ENCODE measurements at places on chromosomes 7 and 10.
A peak's percentile ranks its signal among the peaks of the same experiment; 100 is the strongest.

- H3K27ac ChIP-seq: no peak overlapping the region
- peaks cover 18% of the 10 kb centered on the region for H3K36me3 ChIP-seq
- no peak for DNase-seq
- H3K4me3 ChIP-seq: no peak overlapping the region
Measured at GRCh38 chr10:102781090-102781920, 37.6 kb downstream of the WBP1L start.

DNA sequence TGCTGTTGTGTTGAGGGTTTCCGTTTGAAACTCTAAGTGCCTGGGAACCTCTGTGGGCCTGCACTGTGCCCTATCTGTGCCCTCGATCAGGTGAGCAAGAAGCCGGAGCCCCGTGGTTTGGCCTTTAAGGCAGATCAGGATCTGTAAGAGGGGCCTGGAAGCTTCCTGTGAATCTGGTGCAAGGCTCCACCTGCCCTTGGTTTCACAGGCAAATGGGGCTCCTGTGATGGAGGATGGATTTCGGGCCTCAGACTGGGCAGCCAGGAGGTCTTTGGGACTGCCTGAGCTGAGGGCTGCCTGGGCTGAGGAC is 21.6 kb downstream of the SCART1 start:
- peak overlapping the region; percentile 41 for H3K4me3 ChIP-seq
- H3K27me3 ChIP-seq: no peaks in the 10 kb centered on the region
- H3K27ac ChIP-seq: peak overlapping the region; percentile 54
- H3K36me3 ChIP-seq: no peaks in the 10 kb centered on the region
- peaks cover 29% of the 10 kb centered on the region for H3K4me1 ChIP-seq
- DNase-seq: peak; percentile 68

DNA sequence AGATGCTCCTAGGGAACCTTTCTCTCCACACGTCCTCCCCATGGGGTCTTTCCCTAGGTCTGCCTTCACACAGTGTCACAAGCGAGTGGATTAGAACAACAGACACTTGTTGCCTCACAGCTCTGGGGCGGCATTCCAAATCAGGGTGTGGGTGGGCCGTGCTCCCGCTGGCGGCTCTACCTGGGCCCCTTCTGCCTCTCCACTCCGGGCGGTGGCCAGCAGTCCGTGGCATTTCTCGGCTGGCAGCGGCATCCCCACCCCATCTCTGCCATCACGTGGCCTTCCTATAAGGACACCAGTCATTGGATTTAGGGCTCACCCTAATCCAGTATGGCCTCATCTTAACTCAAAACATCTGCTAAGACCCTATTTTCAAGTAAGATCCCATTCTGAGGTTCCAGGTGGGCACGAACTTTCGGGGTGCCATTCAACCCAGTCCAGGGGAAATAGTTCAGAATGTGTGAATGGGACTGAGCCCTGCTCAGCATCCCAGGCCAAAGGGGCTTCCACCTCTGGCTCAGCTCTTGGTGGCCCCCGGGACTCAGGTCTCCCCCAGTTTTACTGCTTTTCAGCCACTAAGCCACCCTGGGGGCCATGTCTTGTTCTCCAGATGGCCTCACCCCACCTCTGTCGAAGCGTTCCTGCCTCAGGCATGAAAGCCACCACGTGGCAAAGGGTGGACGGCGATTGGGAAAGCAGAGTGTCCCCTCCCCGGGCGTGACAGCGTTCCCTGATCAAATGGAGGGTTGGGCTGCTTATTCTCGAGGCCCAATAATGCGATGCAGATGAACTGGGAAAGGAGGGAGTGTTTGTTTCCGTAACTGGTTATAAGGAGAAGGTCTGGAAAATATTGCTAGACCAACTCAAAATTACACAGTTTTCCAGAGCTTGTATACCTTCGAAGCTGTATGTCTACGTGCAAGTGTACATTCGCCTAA is 350.0 kb downstream of the GLRX3 start:
- H3K27ac ChIP-seq: no peak overlapping the region
- no peak overlapping the region for H3K4me3 ChIP-seq
- no peak for DNase-seq
- no peaks in the 10 kb centered on the region for H3K27me3 ChIP-seq

DNA sequence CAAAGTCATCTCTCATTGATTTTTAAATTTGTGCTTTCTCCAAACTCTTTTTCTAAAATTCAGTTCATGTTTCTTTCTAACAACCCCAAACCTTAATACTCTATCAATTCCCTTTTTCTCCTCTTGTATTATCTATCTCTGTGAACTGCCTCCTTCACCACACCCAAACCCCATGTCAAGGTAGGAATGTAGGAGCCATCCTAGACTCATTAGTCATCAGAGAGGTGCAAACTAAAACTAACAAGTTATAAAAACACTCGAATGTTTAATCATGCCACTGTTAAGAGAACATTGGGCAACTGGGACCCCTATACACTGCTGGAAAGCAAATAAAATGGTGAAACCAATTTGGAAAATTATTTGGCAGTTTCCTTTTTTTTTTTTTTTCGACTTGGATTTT is 533.8 kb upstream of the LRRN3 start:
- no peak overlapping the region for H3K4me3 ChIP-seq
- no peaks in the 10 kb centered on the region for H3K27me3 ChIP-seq

Measured in T-helper 2 cell treated with Interferon-gamma antibody and Interleukin-4, amounts not matched to agents 5 μg/mL and 100 μg/mL, for 36 hours (primary cell).